ENCODE measurements at places on chromosomes 4 and X. TPM values are rescaled to one million over a fixed set of nuclear protein-coding genes. Genes with fewer than 3 reads are reported as not detected.
A peak's percentile ranks its signal among the peaks of the same experiment; 100 is the strongest.

Gene FGFBP1
- total RNA-seq = not detected

Gene CFI
- total RNA-seq = 152 TPM

Gene XAGE1A
- not detected for total RNA-seq

Gene OCRL
- 16.1 TPM for total RNA-seq

Gene HMX1
- total RNA-seq = not detected

Gene DUX4
- not detected for total RNA-seq

Gene NKAP
- total RNA-seq = 9.0 TPM

GRCh38 chrX:17095161-17095560 lies 148.7 kb downstream of the REPS2 start:
- H3K36me3 ChIP-seq = no peaks in the 10 kb centered on the region
- DNase-seq = no peak
- no peaks in the 10 kb centered on the region for H3K4me1 ChIP-seq
- H3K27ac ChIP-seq = no peak overlapping the region
- H3K27me3 ChIP-seq = no peaks in the 10 kb centered on the region
- H3K4me3 ChIP-seq = no peak overlapping the region

DNA sequence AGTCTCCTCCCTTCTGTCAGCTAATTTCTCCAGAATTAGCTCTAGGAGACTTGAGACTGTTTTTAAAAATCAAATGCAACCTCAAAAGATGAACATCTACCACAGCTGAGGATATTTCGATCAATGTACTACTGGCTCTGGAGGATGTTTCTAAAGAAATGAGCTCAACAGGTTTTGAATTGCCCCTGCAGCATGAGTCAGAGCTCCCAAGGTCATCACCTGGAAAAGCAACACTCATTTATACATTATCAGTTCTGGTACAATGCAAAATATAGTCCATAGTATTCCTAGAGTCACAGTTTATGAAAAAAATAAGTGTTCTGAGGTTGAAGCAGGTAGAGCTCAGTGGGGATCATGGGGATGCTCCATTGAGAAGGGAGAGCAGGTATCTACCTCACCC lies 50.8 kb upstream of the MCF2 start:
- H3K36me3 ChIP-seq = no peaks in the 10 kb centered on the region
- no peak overlapping the region for H3K27ac ChIP-seq
- no peaks in the 10 kb centered on the region for H3K27me3 ChIP-seq
- no peak overlapping the region for H3K4me3 ChIP-seq

GRCh38 chr4:23972187-23972586 lies 82.3 kb upstream of the PPARGC1A start:
- H3K27me3 ChIP-seq = no peaks in the 10 kb centered on the region
- no peak overlapping the region for H3K4me3 ChIP-seq
- H3K4me1 ChIP-seq = peaks cover 11% of the 10 kb centered on the region
- DNase-seq = no peak

- peaks cover 19% of the 10 kb centered on the region for H3K4me1 ChIP-seq
- DNase-seq = peak; percentile 47
- no peaks in the 10 kb centered on the region for H3K36me3 ChIP-seq
- no peak overlapping the region for H3K4me3 ChIP-seq
Observed at GRCh38 chr4:123977641-123978081, 581.1 kb downstream of the SPRY1 start.

DNA sequence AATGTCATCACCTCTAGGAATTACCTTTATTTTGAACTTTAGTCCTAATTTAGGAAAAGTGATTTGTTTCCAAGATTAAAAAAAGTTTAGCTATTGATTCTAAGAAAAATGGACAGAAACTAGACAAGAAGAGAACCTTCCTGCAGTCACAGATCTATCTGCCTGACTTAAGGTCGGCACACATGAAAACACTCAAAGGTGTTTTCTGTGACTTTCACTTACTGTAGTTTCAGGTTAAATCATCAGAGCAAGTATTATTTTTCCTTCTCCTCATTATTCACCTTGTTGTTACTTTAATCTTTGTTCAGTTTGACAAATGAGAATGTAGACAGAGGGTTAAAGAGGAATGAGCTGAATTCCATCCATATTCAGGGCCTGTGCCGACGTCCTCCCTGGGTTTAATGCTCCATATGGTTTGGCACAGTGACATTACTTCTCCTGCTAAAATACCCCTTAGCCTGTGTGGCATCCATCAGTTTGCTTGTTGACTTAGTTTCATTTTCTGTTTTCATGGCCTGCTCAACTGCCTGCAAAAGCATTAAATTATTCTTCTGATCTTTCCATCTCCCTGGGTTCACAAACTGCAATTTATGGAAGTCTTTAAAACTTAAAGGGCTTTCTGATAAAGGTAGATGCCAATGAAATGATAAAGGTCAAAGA lies 352.7 kb downstream of the NKX6-1 start:
- H3K4me3 ChIP-seq = no peak overlapping the region
- no peak for DNase-seq
- H3K27ac ChIP-seq = no peak overlapping the region
- H3K36me3 ChIP-seq = no peaks in the 10 kb centered on the region
- no peaks in the 10 kb centered on the region for H3K27me3 ChIP-seq
- no peaks in the 10 kb centered on the region for H3K4me1 ChIP-seq

DNA sequence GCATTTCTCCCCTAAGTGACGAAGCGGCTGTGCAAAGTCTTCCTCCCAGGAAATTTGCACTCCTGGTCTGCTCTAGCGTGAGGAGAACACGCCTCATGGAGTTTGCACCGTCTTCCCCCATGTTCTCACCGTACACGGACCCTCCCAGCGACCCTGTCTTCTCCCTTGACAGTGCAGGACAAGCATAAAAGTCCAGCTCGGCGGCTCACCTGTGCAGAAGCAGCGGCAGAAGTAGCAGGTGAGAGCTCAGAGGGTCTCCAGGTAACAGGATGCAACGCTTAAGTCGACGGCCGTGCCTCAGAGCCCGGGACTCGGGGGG lies 314 bp downstream of the P2RY8 start:
- H3K27ac ChIP-seq = peak overlapping the region; percentile 75
- DNase-seq = no peak
- no peaks in the 10 kb centered on the region for H3K27me3 ChIP-seq
- H3K4me1 ChIP-seq = peaks cover 51% of the 10 kb centered on the region

GRCh38 chrX:151973060-151973661 lies 1.3 kb downstream of the GABRE start:
- H3K27ac ChIP-seq = peak overlapping the region; percentile 59
- peaks cover 40% of the 10 kb centered on the region for H3K4me1 ChIP-seq
- DNase-seq = no peak
- peak overlapping the region; percentile 68 for H3K4me3 ChIP-seq
- peaks cover 20% of the 10 kb centered on the region for H3K36me3 ChIP-seq

- no peak overlapping the region for H3K27ac ChIP-seq
- no peaks in the 10 kb centered on the region for H3K27me3 ChIP-seq
- no peak for DNase-seq
- H3K4me3 ChIP-seq = no peak overlapping the region
- no peaks in the 10 kb centered on the region for H3K36me3 ChIP-seq
Observed at GRCh38 chr4:38574559-38575333, 89.3 kb upstream of the KLF3 start.

DNA sequence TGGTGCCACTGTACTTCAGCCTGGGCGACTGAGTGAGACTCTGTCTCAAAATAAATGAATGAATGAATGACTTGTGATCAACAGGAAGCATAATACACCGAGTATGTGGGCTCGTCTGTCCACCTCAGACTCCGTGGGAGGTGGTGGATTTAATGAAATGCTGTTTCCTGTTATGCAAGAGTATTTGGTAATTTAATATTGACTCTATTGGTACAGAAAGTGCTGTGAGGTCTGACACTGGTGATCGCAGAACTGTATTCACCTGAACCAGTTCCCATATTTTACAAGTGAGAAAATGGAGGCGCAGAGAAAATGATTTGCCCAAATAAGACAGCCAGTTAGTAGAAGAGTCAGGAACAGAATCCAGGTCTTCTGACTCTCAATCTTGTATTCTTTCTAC lies 423.3 kb downstream of the RAPGEF2 start:
- no peaks in the 10 kb centered on the region for H3K4me1 ChIP-seq
- no peaks in the 10 kb centered on the region for H3K36me3 ChIP-seq
- H3K4me3 ChIP-seq = no peak overlapping the region

- H3K27ac ChIP-seq = no peak within 1 kb of the TSS
- H3K4me3 ChIP-seq = peak within 1 kb of the TSS; percentile 57
- H3K27me3 ChIP-seq = no peaks in the 10 kb centered on the region
- H3K36me3 ChIP-seq = no peaks in the 10 kb centered on the region
- peaks cover 8% of the 10 kb centered on the region for H3K4me1 ChIP-seq
Observed at GRCh38 chrX:154478728-154479622, at the start of gene LAGE3. Gene LAGE3, minus strand, starts transcription at chrX:154479281. Its CDS starts 366 bp downstream, at chrX:154478915.

DNA sequence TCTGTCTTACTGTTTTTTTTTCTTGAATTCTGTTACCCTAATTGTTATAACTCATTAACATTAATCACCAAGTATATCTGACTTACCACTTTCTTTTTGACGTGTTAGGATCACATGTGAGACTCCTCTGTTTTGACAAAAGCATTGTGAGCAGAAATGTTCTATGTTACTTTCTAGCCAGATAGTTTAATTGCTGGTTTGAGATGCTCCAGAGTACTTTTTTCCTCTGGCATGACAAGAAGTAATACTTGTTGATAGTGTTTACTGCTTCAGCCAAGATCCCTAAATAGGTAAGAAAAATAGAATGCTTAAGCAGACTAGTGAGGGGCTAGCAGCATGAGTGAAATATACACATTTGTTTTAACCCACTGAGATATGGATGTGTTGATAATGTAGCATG lies 303.9 kb upstream of the PABPC4L start:
- no peaks in the 10 kb centered on the region for H3K36me3 ChIP-seq
- no peaks in the 10 kb centered on the region for H3K4me1 ChIP-seq
- H3K27ac ChIP-seq = no peak overlapping the region
- no peaks in the 10 kb centered on the region for H3K27me3 ChIP-seq
- H3K4me3 ChIP-seq = no peak overlapping the region

GRCh38 chrX:35406386-35406785 lies 391.8 kb upstream of the MAGEB16 start:
- no peaks in the 10 kb centered on the region for H3K4me1 ChIP-seq
- H3K27me3 ChIP-seq = no peaks in the 10 kb centered on the region
- H3K4me3 ChIP-seq = no peak overlapping the region
- DNase-seq = no peak
- H3K36me3 ChIP-seq = no peaks in the 10 kb centered on the region
- no peak overlapping the region for H3K27ac ChIP-seq

DNA sequence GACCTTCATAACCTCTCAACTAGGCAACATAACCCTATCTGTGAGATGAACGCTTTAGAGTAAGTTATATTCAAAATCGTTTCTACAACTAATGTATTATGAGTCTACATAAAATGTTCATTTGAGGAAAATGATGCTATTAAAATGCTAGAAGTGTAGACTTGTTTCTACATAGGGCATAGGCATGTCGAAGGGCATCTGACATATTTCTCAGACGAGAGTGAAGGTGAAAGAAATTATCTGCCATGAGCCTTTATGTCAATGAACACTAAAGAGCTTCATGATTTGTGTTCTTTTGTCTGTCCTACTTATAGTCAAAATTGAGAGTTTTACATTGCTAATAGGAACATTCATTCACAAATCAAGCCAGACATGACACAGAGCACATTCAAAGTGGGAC lies 811.8 kb downstream of the RAB28 start:
- no peak overlapping the region for H3K4me3 ChIP-seq
- no peaks in the 10 kb centered on the region for H3K27me3 ChIP-seq
- H3K27ac ChIP-seq = no peak overlapping the region
- DNase-seq = no peak

GRCh38 chrX:73563738-73564068 lies 706 bp downstream of the CHIC1 start:
- no peak overlapping the region for H3K27ac ChIP-seq
- no peak for DNase-seq
- H3K36me3 ChIP-seq = no peaks in the 10 kb centered on the region
- no peaks in the 10 kb centered on the region for H3K27me3 ChIP-seq

- H3K4me1 ChIP-seq = no peaks in the 10 kb centered on the region
- no peak overlapping the region for H3K4me3 ChIP-seq
- DNase-seq = no peak
Observed at GRCh38 chr4:14375816-14376215, 626.5 kb upstream of the CPEB2 start.

DNA sequence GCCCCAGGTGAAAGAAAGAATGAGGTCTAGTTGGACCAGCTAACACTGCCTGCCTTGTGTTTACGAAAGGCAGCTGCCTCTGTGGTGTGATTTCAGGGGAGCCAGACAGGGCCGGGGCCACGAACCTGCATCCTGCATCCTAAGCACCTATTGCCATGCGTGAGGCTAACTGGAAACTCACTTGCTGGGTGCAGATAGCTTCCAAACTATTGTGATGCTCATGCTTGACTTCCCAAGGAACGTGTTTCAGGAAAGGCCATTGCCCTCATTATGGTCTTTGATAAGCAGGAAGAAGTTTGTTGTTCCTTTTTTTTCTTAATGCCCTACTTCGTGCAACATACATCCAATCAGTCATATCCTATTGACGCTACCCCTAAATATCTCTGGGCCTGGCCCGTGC lies 2.3 kb upstream of the IRF2 start:
- H3K4me3 ChIP-seq = no peak overlapping the region
- peaks cover 47% of the 10 kb centered on the region for H3K4me1 ChIP-seq
- DNase-seq = no peak

GRCh38 chr4:11765849-11766453 lies 337.3 kb upstream of the HS3ST1 start:
- H3K27ac ChIP-seq = no peak overlapping the region
- peaks cover 10% of the 10 kb centered on the region for H3K4me1 ChIP-seq
- no peak overlapping the region for H3K4me3 ChIP-seq
- peak; percentile 15 for DNase-seq
- no peaks in the 10 kb centered on the region for H3K36me3 ChIP-seq

- no peaks in the 10 kb centered on the region for H3K27me3 ChIP-seq
- H3K36me3 ChIP-seq = no peaks in the 10 kb centered on the region
- H3K27ac ChIP-seq = no peak overlapping the region
- peaks cover 31% of the 10 kb centered on the region for H3K4me1 ChIP-seq
- no peak for DNase-seq
Observed at GRCh38 chrX:150558424-150558823, 10.0 kb upstream of the MTM1 start.

DNA sequence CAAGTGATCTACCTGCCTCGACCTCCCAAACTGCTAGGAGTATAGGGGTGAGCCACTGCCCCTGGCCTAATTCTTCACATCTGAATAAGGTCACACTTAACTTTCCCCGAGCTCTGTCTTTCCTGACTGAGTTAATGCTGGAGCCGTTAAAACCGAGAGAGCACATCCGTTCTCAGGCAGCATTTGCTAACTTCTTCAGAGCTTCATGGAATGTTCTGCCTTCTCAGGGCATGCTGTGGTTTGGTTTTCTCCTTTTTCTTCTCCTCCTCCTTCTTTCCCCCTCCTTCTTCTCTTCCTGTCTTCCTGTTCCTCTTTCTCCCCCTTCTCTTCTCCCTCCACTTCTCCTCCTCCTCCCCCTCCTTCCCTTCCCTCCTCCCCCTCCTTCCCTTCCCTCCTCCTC lies 119.9 kb downstream of the ASMT start:
- no peak overlapping the region for H3K4me3 ChIP-seq
- no peak overlapping the region for H3K27ac ChIP-seq
- no peak for DNase-seq
- no peaks in the 10 kb centered on the region for H3K4me1 ChIP-seq
- H3K36me3 ChIP-seq = no peaks in the 10 kb centered on the region
- no peaks in the 10 kb centered on the region for H3K27me3 ChIP-seq

GRCh38 chr4:103400405-103400804 lies 202.3 kb upstream of the CENPE start:
- no peak overlapping the region for H3K4me3 ChIP-seq
- H3K27me3 ChIP-seq = no peaks in the 10 kb centered on the region
- no peak overlapping the region for H3K27ac ChIP-seq

- no peak overlapping the region for H3K27ac ChIP-seq
- no peak for DNase-seq
- no peaks in the 10 kb centered on the region for H3K27me3 ChIP-seq
- H3K4me3 ChIP-seq = no peak overlapping the region
Observed at GRCh38 chr4:82450966-82451755, 20.8 kb downstream of the ENOPH1 start.

Measured in HepG2 (cell line).